ENCODE measurements at places on chromosomes 3 and 15.
A peak's percentile ranks its signal among the peaks of the same experiment; 100 is the strongest.

DNA sequence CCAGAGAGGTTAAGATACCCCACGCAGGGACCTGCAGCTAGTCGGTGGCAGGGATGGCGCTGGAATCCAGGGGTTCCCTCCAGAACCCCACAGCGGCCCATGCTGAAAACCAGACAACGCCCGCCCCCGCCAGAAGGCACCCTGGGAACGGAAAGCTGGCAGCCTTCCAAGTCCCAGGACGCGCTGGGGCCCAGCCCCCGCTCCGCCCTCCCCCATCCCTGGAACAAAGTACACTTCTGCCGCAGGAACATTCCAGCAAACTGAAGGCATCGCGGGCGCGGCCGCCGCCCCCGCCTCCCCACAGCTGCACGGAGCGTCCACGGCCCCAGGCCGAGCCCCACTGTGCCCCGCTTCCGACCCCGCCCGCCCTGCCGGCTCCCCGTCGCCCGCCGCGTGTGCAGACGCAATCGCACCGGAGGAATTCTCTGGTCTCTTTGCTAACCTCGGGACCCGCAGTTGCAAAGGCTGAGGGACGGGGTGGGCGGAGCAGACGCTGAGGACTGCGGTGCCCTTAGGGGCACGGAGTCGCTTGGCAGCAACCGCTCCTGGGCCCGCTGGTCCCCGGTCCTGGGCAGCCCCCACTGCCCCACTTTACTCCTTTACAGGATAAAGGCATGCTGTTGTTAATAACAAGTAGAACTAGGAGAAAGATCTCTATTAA is 44.8 kb upstream of the RNU6-1 start:
- peak; percentile 43 for DNase-seq

DNA sequence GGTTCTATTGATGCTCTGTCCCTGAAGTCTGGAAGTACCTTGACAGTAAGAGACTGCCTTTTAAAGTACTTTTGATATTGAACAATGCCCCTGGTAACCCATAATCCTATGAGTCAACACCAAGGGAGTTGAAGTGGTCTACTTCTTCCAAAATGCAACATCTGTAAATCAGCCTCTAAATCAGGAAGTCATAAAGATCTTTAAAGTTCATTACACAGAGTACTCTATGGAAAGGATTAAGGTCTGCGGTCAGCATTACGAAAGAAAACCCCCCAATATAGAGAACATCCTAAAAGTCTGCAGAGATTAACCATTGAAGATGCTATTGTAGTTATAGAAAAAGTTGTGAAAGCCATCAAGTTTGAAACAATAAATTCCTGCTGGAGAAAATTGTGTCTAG is 52.7 kb upstream of the CMC1 start:
- DNase-seq: no peak

GRCh38 chr15:70236341-70237086 is 138.8 kb upstream of the TLE3 start:
- no peak for DNase-seq

DNA sequence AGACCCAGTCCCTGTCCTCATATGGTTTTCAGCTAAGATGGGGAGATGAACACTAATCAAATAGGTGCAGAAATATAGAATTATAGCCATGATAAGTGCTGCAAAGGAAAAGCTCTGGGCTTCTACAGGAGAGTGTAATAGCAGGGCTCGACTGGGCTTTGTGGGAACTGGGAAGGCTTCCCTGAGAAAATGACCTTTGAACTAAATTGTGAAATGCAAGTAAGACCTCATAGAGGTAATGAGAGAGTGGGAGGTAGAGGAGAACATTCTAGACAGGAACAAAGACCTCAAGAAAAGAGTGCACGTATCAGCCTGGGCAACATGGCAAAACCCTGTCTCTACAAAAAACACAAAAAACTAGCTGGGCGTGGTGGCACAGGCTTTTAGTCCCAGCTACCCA is 231.6 kb downstream of the ABHD5 start:
- no peak for DNase-seq

- no peak for DNase-seq
Observed at GRCh38 chr3:190566043-190566933, 52.4 kb downstream of the IL1RAP start.

GRCh38 chr3:42080453-42080872 is 10.7 kb upstream of the TRAK1 start:
- DNase-seq: no peak

DNA sequence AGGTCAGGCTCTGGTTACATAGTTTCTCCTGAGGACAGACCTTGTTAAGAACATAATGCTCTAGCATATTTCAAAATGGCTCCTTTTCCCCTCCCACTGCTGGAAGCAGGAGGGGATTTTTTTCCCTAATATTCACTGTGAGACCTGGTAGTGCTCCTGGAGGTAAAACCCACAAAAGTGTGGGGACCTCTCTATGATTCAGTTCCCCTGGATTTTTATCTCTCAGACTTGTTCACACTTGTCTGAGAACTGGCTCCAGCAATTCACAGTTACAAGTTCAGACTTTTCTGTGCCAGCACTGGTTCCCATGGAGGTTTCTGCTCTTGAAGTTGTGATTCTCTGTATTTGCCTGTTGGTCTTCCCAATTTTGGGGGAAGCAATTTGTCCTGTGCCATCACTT is 36.3 kb upstream of the PCOLCE2 start:
- no peak for DNase-seq

DNA sequence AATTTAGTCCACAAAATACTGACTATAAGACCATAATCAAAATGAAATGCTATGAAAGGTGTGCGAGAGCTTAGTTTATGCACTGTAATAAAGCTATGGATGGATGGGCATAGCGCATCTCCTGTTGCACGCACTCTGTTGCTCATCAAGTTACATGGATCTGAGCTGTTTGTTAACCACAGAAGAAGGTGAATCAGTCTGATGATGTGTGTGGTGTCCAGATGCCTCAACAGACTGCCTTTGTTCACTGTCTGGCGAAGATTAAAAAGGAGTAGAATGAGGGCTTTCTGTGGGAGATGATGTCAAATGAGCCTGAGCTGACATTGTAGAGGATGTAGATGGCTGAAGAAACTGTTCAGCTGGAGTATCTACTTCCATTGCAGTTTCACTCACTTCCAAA is 36.1 kb downstream of the NSMCE3 start:
- DNase-seq: no peak

DNA sequence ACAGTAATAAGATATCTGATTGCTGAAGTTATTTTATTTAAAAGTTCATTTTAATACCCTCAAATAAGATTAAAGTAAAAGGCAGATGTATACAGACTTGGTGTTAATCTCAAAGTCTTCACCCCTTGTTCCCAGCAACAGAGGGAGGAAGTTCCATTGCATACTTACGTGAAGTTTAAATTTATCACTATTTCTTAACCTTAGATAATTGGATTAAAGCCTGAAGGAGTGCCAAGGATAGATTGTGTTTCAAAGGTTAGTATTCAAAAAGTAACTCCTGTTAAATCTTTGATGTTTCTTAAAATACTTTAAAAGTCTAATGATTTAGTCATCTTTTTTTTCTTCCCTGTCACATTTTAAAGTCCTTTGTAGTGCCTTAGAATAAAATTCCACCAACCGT is 39.3 kb downstream of the ATP1B3 start:
- DNase-seq: no peak

GRCh38 chr3:136805795-136806194 is 13.1 kb upstream of the SLC35G2 start:
- no peak for DNase-seq
